ENCODE measurements at places on chromosomes 11 and 22. TPM values are rescaled to one million over a fixed set of nuclear protein-coding genes. Genes with fewer than 3 reads are reported as not detected.
A peak's percentile ranks its signal among the peaks of the same experiment; 100 is the strongest.

DNA sequence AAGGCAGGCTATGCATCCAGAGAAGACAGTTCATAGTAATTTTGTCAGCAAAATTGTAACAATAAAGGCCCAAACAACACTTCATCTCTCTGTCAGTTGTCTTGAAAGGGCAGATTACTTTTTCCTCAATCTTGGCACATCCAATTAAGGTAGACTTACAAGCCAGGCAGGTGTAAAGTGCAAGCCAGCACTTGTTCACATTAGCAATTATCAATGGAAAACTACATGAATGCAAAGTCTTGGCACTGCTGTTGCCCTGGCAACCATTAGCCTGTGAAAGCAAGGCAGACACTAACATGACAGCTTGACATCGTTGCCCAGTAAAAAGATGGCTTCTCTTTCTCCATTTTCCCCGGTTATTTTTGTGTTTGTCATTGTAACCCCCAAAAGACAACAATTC is 677.2 kb upstream of the TENM4 start:
- no peak for DNase-seq

- no peak for DNase-seq
Measured at GRCh38 chr11:61921446-61921845, 4.1 kb upstream of the RAB3IL1 start.

DNA sequence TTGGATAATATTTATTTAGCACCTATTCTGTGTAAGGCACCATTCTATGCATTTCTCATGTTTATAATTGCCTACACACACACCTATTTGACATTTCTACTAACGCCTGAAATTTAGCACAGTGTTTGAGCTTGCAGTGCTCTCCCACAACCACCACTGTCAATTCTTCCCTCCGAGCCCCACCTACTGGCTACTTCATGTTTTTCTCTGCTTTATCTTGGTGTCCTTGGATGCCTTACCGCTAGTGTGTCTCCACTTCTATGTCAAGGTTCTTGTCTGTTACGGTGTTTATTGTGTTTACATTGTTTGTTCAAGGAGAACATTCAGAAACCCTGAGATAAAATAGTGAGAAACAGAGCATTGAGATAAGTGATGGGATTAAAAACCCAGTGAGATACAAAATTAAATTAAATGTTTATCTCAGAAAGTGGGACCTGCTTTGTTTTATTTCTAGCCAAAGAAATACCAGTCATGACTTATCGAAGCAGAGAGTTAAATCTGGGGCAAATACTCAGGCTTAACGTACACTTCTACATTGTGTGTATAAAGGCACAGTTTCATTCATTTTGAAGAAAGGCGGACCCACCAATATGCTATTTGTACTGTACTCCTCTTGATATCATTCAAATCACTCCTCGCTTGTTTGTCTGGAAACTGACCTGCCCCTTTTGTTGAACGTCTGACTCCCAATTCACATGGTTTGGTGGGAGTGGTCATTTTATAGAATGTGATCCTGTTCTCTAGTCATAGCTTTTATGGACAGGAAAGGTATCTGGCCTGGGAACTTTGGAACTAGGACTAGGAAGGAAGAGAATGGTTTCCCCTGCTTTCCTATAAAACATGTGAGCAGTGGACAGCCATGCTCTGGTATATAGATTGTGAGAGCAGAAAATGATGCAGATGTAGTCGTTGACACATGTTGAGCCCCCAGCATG is 39.2 kb upstream of the SLC36A4 start:
- DNase-seq: peak; percentile 39

GRCh38 chr11:121556937-121557336 is 104.2 kb upstream of the SORL1-AS1 start:
- DNase-seq: no peak

- no peak for DNase-seq
Measured at GRCh38 chr22:33860386-33860785, 59.9 kb downstream of the LARGE1 start.

CHRDL2 gene
- total RNA-seq: not detected

DNA sequence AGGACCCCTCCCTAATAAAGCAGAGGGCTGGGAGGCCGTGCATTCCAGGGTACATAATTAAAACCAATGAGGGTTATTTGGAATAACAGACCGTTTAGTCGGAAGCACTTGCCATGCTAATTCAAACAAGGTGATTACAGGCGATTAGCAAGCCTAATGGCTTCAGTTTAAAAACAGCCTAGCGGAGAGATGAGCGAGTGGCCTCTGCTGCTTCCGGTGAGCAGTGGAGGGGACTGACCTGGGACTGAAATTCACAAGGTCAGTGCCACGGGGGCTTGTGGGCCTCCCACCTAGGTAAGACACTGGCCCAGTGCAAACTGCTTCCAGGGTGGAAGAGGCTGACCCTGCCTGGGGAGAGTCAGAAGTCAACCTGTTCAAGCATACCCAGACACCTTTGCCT is 56.8 kb upstream of the ALX4 start:
- no peak for DNase-seq

C22orf31 gene
- total RNA-seq: not detected

OR5D18 gene
- not detected for total RNA-seq

DNA sequence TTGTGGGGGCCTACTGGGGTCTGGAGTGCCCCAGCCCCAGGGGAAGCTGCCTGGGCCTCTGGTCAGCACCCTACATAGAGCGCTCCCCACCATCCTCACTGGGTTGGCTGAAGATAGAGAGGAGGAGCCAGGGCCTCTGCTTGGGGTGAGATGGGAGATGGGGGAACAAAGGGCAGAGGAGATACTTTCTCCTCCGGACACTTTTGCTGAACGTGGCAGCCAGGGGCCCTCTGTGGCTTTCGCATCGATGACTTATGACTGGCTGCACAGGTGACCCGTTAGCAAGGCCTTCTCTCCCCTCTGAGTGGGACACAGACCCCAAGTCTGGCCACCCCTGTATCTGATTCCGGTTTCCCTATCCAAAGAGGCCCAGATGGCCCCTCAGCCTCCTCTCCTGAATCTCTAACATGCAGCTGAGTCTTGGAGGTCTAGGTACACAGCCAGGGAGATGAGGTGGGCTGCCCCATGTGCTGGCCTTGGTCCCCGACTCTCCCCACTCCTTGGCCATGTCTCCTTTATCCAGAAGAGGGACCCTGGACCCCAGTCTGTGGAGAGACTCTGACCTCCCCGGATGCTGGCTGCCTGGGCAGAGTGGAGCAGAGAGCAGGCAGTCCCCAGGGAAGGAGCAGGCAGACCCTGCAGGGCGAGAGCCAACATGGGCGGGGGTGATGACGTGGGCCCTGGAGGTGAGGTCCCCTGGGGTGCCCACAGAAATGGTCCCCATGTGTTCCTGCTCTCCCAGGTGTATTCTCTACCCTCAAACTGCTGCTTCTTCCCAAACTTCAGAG is 59.3 kb upstream of the NECTIN1 start:
- DNase-seq: no peak

CNGA4 gene
- not detected for total RNA-seq

- no peak for DNase-seq
Measured at GRCh38 chr11:35277827-35278226, 138.9 kb downstream of the CD44 start.

SCN4B gene
- not detected for total RNA-seq

GRCh38 chr22:38338772-38339379 is 21.6 kb upstream of the CSNK1E start:
- DNase-seq: no peak
